Esophagus squamous epithelium (tissue), 5 donors: ENCODE measurements at places on chromosomes 4 and X.

DNA sequence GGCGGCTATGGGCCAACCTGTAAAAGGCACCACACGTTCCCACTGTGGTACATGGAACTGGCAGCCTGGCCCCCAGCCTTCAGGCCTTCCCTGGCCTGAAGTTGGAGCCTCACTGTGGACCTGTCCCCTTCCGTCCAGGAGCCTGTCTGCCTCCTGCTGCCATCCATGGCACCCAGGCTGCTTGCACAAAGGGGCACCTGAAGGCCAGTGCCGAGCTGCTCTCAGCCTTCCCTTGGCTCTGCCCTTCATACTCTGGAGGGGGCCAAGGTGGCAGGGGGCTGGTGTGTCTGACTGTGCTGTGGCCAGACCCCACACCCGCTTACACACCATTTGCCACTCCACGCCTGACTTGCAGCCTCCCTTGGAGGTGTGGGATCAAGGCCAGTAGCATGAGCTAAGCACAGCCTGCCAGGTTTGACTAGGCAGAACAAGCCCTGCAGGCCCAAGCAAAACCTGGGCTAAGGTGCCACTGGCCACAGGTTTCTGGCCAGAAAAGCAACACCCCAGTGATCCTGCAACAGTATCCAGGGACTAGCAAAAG, 17.3 kb upstream of the GIMD1 start:
- no peak for DNase-seq

- no peak for DNase-seq
These were observed 1.3 kb downstream of the SMARCAD1 start for GRCh38 chr4:94208918-94209317.

DNA sequence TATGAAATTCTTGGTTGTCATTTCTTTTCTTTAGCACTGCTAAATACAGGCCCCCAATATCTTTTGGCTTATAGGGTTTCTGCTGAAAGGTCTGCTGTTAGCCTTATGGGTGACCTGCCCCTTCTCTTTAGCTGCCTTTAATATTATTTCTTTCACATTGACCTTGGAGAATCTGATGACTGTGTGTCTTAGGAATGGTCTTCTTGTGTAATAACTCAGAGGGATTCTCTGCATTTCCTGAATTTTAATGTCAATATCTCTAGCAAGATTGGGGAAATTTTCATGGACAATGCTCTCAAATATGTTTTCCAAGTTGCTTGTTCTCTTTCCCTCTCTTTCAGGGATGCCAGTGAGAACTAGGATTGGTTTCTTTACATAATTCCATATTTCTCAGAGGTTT, 292.4 kb downstream of the SLC7A11 start:
- DNase-seq = no peak

- no peak for DNase-seq
These were observed 3.8 kb downstream of the G6PD start for GRCh38 chrX:154542723-154543424.

- no peak for DNase-seq
These were observed 73.7 kb downstream of the ENPP6 start for GRCh38 chr4:184143770-184144564.

DNA sequence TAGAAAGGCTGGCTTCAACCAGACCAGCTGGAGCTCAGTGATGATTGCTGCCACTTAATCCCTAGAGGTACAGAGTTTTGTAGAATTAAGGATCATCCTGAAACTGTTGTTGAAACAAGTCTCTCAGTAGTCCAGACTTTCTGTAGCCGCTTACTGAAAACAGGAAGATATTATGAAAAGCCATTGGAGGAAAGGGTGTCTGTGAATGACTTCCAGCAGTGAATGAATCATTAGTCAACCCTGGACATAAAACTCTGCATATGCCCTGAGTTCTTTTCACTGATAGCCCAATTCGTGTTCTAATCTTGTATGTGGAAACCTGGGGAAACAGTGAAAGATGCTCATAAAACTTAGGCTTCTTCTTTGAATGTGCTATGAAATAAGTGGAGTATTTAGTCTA, 14.8 kb downstream of the HOPX start:
- DNase-seq = no peak

GRCh38 chr4:33882246-33882990, 2361.9 kb downstream of the ARAP2 start:
- no peak for DNase-seq

GRCh38 chrX:54560411-54560810, 30.4 kb downstream of the GNL3L start:
- DNase-seq = no peak

GRCh38 chrX:41923978-41924683, 777 bp upstream of the CASK start:
- DNase-seq = no peak

- DNase-seq = no peak
These were observed 207.3 kb downstream of the HS6ST2 start for GRCh38 chrX:132751063-132751690.

GRCh38 chr4:142781114-142781513, 65.0 kb downstream of the INPP4B start:
- no peak for DNase-seq
